ENCODE measurements at places on chromosomes 6 and 20.

GRCh38 chr6:7008451-7008988 is 99.2 kb upstream of the RREB1 start:
- no peak for DNase-seq

- peak; percentile 44 for DNase-seq
Measured at GRCh38 chr6:166586424-166587156, at the start of gene RAMACL. TSS of gene RAMACL (minus strand) at chr6:166586678. CDS start at chr6:166586477, 201 bp downstream.

DNA sequence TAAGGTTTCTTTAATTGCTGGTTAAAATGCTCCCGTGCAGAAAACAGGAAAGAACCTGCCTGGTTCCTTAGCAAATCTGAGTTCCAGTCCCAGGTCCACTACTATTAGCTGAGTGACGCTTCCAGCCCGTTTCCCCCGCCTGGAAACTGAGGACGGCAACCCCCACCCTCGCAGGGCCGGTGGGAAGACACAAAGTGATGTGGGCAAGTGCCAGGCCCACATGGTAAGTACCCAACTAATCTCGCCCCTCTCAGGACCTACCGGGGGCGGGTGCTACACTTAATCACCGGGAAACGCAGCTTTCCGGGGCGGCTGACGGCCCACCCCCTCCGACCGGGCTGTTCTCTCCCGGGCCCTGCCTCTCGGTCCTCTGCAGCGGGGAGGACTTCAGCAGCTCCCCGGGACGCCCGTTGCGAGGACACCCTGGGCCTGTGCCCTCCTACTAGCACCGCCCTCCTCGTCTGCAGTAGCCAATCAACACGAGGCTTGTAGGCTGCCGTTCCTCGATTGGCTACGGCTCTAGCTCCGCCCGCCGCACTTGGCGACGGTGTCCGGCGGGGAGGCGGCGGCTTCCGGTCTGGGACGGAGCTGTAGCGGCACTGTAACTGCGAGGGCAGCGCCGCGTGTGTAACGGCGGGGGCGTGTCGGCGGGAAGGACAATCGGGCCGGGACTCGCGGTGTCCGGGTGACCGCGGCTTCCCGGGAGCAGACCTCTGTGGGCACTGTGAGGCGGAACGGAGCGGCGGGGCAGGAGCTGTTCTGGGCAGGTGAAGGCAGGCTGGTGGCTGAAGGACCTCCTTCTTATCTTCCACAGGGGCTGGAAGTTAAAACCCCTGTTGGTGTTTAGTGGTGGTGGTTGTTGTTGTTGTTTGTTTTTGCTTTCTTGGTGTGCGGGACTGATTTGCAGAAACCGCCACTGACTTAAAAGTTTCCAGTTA is at the start of gene ZBTB9:
ZBTB9 (plus strand) TSS at position 568 of the 938 bp plus-strand sequence. CDS start 525 bp downstream, outside the sequence.
- DNase-seq: peak; percentile 98

DNA sequence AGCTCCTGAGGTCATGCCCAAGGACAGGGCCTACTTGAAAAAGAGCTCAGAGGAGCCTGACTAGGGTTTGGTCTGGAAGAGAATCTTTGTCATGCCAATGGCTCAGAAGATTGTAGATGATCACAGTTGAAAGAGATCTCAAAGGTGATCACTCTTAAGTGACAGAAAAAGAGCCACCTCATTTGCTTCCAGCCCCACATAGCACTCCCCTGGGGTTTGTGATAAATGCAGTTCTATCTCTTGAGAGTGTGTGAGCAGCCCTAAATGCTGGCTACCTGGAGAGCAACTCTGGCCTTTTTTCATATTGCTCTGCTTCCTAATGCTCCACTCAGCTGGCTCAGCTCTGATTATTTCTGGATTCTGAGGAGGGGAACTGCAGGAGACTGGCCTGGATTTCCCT is 39.3 kb downstream of the KLHL32 start:
- no peak for DNase-seq

GRCh38 chr6:44859901-44860410 is 468.2 kb upstream of the RUNX2 start:
- DNase-seq: no peak

All from hematopoietic multipotent progenitor cell treated with erythropoietin and hydrocortisone succinate and interleukin-3 and kit ligand, for 6 days (in vitro differentiated cells).